Hair follicular keratinocyte (primary cell): ENCODE measurements at places on chromosomes 16 and 17. TPM values are rescaled to one million over a fixed set of nuclear protein-coding genes. Genes with fewer than 3 reads are reported as not detected.

Gene WDR90
- 8.5 and 9.8 TPM in 2 replicates for total RNA-seq

Gene HOXB8
- not detected in 2 replicates for total RNA-seq

Gene HOXB4
- not detected in 2 replicates for total RNA-seq

Gene CRHR1
- total RNA-seq = not detected in 2 replicates

Gene CCL17
- total RNA-seq = not detected in 2 replicates

Gene KRTAP4-4
- total RNA-seq = not detected in 2 replicates

Gene ATMIN
- total RNA-seq = 23.8 and 27.1 TPM in 2 replicates
